ENCODE measurements at places on chromosomes 16 and 17.

DNA sequence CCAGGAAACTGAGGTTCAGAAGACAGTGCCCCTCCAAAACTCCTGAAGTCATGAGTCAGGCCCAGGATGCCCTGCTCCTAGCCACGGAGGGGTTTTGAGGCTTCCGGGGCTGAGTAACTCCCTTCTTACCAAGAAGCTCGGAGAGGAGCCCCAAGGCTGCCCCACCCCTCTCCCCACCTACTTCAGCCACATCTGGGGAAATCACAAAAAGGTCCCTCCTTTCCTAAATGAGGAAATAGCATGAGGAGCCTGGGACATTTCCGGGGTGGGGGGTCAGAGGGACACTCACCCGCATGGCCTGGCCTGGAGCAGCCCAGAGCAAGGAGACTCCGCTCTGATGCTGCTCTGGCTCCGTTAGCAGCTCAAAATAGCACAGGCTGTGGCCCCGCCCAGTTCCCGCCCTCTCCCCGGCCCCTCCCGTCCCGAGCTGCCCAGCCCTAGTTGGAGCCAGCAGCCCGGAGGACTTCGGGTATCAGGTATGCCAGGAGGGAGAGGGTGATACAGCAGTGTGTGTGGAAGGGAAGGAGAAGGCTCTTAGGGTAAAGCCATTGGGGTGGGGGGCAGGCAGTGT lies 40.1 kb downstream of the MYO18A start:
- DNase-seq = peak; percentile 54

DNA sequence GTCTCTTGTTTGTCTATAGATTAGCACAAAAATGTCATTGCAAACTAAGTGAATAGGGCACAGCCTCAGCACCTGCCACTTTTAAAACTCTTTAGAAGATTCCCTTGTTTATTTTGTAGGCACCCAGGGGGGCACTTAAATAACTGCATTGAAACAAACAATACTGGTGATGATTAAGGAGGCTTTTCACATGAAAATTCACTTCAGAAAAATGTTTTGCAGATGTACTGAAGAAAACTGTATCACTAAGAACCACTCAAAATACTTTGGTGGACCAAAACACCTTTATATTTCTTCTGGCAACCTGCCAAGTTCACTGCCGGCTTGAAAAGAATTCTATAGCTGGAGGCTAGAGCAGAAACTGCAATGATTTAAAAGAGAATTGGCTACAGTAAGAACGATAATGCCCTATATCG lies 281.5 kb downstream of the TOX3 start:
- DNase-seq = no peak

GRCh38 chr17:78081551-78081950 lies 47.0 kb downstream of the TMC6 start:
- DNase-seq = no peak

- DNase-seq = no peak
These were observed 542.7 kb upstream of the PSMD7 start for GRCh38 chr16:73753931-73754330.

- DNase-seq = no peak
These were observed 67.8 kb downstream of the MAF start for GRCh38 chr16:79532785-79533184.

DNA sequence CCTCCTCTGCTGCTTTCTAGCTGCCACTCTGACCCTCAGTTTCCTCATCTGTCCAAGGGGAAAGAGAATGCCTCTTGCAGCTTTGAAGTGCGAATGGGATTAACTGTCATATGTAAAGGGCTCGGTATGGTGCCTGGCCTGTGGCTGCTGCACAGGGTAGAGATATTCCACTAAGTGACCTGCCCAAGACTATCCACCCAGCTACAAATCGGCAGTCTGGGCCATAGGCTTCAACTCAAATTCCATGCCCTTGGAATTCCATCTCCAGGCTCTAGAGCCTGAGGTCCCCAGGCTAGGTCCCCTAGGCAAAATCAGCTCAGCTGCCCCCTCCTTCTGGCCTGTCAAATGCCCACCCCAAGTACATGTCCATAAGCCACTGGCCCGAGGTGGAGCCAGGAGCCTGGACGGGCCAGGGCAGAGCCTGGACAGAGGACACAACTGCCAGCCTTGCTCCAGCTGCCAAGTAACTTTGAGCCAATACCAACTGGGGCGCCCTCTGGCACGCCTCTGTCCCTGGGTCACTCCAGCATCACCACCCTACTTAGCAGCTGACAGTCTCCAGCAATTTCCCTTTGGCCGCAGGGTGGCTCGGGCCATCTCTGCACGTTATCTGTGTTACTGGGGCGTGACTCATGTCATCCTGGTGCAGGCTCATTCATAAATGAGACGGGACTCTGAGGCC lies 57.2 kb downstream of the SDK2 start:
- no peak for DNase-seq

DNA sequence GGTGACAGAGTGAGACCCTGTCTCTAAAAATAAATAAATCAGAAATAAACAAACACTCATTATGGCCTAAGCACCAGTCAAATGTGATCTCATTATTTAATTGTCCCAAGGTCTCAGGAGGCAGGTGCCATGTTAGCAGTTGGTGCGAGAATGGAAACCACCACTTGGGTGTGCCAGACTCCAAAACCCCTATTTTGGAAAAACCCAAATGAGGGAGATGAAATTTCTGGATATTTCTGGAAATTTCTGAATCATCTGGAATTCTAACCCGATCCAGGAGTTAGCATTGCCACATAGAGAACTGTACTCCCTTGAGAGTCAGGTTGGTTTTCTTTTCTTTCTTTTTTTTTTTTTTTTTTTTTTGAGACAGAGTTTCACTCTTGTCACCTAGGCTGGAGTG lies 264.0 kb downstream of the XYLT1 start:
- DNase-seq = no peak

GRCh38 chr17:77915594-77916021 lies 42.9 kb upstream of the TNRC6C start:
- no peak for DNase-seq

- no peak for DNase-seq
These were observed 192.9 kb downstream of the CCDC182 start for GRCh38 chr17:57552114-57552624.

DNA sequence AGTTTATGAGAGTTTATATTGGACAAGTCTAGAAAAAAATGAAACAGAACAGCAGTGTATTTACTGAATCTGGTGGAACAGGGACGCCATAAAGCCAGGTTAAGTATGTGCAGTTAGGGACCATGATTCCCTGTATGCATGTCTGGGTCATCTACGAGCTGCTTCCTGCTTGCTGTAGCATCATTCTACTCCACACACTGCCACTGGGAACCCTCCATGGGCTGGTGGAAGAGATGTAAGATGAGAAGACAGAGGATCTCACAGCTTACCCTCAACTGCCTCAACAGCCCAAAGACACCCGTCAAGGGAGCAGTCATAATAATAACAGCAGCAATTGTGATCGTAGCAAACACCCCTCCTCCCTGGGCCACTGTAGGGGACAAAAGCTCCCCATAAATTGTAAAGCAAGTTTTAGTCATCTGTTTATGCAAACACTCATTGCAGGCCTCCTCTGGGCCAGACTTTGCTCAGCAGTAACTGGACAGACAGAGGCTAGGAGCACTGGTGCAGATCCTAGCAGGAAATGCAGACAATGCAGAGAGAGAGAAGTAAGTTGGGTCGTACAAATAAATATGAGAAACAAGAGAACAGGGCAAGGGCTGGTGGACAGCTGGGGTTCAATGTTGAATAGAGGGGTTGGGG lies 188.0 kb downstream of the SOX9 start:
- no peak for DNase-seq

GRCh38 chr16:87929986-87930385 lies 6.3 kb downstream of the CA5A start:
- DNase-seq = no peak

GRCh38 chr16:81029930-81030604 lies 5.6 kb upstream of the ATMIN start:
- no peak for DNase-seq

- DNase-seq = no peak
These were observed 29.9 kb downstream of the MIS12 start for GRCh38 chr17:5516060-5516792.
